Urinary bladder (tissue), 4 donors: ENCODE measurements at places on chromosomes 12 and 14.

GRCh38 chr14:71070169-71070568 is 162.9 kb downstream of the PCNX1 start:
- no peak for DNase-seq

GRCh38 chr12:26680727-26681455 is 152.1 kb downstream of the ITPR2 start:
- DNase-seq = no peak

DNA sequence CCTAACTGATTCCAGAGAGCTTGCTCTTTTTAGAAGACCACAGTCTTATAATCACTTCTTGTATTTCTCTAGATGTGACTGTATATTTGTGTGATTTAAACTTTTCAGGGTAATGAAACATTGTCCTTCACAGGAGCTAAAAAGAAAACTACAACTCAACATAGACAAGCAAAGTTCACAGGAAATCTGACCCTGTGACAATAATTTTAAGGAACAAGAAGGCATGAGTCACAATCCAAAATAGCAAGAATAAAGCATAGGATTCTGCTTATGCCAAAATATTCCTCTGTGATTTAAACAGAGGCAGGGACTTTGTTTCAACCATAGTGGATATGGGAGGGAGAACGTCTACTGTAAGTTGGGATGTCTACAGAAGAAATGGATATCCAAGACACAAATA is 44.3 kb downstream of the GPR65 start:
- DNase-seq = no peak

GRCh38 chr12:29242921-29243431 is 93.9 kb downstream of the FAR2 start:
- DNase-seq = no peak

DNA sequence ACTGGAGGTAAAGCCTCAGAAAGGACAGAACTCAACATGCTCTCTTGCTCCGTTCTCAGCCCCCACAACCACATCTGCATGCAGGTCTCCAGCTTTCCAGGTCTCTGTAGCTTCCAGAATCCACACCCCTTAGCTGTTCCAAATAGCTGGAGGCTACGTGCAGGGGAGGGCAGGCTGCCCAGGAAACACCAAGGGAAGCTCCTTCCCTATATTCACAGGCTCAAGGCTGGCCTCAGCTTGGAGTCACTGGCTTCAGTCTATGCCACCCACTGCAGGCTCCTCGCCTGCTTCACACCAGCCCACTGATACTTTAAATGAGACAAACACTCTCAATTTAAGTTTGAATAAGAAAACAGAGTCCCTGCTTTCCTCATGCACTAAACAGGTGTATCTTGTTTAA is 73.3 kb downstream of the ASCL4 start:
- DNase-seq = no peak

DNA sequence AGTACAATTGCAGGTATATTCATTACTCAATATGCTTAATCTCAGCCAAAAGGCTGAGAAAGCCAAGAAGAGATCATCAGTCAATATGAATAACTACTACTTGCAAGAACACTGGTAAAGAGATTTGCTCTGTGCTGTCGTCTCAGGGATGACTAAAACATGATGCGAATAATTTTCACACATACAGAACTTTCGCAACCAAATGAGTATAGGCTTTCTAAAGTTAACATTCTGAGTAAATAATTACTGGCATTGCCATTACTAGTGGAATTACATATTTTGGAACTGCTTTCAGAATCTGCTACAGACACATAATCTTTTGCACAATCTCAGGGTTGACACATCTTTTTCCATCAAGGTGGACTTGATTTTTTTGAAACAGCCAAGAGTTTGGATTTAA is 24.7 kb downstream of the NCKAP1L start:
- no peak for DNase-seq

GRCh38 chr12:67617629-67618028 is 30.9 kb upstream of the DYRK2 start:
- DNase-seq = no peak

DNA sequence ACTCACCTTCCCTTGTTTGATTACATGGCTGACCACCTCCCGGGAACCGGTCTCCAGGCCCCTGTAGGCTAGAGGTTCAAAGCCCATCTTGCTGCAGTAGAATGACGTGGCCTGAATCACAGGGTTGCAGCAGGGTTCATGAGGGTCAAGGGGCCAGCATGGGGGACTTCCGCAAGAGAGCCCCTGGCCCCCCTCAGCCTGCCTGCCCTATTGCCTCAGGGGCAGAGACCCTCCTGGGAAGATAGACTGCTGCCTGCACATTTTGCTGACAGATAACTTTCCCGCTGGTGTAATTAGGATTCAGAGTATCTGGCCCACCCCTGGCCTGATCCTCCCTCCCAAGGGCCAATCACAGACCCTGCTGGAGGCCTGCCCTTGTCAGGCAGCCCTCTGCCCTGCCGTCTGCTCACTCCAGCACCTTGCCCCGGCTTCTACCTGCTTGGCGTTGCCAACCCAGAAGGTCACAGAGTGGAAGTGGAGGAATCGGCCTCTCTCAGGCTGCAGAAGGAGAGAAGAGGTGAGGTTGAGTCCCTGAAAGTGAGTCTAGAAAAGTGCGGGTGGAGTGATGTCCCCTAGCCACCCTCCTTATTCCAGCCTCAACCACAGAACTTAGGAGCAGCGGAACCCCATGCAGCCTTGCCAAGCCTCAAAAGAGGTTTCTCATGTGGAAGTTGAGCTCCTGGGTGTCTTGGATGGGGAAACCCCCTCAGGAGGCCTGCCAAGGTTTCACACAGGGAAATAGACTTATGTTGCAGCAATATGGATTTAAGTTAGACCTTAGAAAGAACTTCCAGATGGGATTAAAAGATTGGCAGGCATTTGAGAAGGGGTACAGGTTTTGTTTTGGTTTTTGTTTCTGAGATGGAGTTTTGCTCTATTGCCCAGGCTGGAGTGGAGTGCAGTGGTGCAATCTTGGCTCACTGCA is 1.1 kb downstream of the HPD start:
- DNase-seq = no peak

DNA sequence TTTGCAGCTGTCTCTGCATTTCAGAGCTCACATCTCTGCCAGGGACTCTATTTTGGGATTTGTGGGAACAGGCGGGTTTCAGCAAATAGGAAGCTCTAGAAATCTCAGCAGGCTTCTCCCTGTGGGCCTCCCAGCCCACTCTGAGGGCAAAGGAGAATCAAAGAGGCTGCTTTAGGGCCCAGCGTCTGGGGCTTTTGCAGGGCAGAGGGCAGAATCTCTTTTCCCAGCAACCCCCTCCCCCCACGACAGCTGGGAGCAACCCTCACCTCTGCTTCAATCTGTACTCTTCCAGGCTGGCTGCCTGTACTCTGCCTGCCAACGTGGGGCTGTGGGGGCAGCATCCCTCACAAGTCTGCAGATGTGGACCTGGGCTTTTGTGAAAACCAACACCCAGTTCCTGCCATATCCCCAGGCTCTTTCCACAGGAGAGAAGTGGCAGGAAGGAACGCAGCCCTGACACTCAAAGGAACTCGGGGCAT is 529.6 kb upstream of the TBX3 start:
- DNase-seq = no peak

DNA sequence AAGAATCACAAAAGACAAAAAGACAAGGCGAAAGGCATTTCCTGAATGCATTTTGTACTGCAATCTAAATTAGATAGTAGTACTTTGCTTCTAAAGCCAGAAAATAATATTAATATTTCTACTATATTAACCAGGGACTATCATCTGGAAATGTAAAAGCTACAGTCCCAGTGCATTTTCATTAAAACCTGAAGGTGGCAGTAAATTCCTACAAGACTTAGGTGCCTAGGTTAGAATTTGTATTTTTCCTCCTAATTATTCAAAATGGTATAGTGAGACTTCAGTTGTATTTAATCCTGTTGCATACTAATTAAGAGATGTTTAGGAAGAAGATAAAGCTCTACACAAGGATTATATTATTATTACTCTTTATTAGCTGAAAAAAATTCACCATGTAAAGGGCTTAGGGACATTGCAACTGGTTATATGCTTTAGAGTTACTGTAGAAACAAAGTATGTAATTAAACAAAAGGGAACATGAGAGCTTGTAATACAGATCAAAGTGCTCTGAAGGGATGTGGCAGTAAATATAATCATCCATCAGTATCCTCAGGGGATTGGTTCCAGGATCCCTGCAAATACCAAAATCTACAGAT is 53.6 kb downstream of the BRMS1L start:
- no peak for DNase-seq

DNA sequence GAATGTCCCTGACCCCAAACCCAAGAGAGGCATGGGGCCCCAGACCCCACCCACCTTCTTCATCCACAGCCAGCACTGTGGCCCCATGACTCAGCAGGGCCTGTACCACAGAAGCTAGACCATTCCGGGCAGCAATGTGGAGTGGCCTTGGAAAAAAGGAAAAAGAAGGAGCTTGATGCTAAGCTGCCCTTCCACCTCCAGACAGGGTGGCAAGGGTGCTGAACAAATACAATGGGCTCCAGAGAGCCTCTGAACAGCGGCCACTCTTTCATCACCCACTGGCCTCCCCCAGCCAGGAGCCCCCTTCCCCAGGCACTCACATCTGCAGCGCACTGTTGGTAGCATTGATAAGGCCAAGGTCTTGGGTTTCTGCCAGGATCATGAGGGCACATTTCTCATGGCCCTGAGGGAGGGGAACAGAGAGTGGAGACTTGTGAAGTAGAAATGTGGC is 13.9 kb downstream of the SLC39A5 start:
- DNase-seq = no peak

DNA sequence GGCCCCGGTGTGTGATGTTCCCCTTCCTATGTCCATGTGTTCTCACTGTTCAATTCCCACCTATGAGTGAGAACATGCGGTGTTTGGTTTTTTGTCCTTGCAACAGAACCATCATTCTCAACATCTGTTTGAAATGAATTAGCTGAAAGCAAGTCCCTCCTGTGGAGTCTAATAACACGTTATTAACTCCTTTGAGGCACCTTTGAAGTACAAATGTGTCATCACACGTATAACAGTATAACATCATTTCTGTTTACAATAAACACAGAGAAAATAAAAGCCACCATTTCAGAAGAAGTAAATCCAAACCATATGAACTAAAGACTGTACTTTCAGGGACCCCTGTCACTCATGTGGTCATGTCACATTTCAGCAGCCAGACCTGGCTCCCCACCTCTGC is 198.5 kb downstream of the STXBP6 start:
- no peak for DNase-seq

DNA sequence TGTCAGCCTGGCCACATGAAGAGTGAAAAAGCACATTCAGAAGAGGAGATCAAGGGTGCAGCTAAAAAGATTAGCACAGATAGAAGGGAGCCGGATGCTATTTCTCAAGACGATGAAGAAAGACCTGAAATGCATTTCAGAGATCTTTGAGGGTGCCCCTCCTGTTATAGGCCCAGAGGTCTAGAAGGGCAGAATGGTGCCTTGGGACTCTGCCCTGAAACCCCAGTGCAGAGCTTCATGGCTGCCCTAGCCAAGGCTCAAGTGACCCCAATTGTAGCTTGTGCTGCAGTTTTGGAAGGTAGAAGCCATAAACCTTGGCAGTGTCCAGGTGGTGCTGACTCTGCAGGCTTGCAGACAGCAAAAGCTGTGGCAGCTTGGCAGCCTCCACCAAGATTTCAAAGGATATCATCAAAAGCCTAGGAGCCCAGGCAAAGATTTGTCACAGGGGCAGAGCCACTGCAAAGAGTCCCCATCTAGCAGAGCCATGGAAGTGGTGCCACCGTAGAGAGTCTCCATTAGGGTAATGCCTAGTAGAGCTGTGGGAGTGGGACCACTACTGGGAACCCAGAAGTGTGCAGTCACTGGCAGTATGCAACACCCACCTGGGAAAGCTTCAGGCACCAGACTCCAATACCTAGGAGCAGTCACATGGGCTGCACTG is 6.4 kb downstream of the LACRT start:
- no peak for DNase-seq
